ENCODE measurements at places on chromosomes 7 and 10.

DNA sequence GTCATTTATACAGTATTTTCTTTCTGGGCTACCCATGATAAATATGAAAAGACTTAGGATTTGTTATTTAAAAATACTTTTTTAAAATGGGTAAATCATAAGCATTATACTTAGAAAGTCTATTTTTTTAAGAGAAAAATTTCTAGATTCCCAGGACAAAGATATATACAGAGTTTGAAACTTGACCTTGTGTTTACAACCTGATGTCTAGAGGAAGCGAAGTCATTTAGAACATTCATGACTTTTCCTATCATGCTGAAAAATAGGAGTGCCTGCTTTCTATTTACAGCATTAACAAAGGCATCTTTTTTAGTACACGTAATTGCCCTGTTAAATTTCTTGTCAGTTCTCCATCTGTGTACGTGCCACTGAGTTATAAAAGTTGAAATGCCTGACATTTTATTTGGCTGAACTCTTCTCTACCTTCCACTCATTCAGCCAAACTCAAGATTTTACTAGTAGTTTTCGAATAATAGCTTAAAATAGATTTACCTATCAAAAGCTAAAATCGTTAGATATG lies 23.0 kb downstream of the GNAT3 start:
- no peak for DNase-seq

GRCh38 chr10:59227136-59227673 lies 50.8 kb downstream of the PHYHIPL start:
- peak; percentile 48 for DNase-seq

GRCh38 chr10:80277016-80277415 lies 12.4 kb downstream of the MAT1A start:
- no peak for DNase-seq

- no peak for DNase-seq
Measured at GRCh38 chr10:86359954-86360353, 6.6 kb downstream of the GRID1 start.

- no peak for DNase-seq
Measured at GRCh38 chr10:1731592-1731991, 5.7 kb downstream of the ADARB2 start.

All from head of caudate nucleus (tissue), 42 donors.